T-helper 2 cell treated with Interferon-gamma antibody and Interleukin-4, amounts not matched to agents 5 μg/mL and 100 μg/mL, for 36 hours (primary cell): ENCODE measurements at places on chromosomes 6 and 20.

GRCh38 chr6:33430991-33431879, 11.4 kb downstream of the SYNGAP1 start:
- DNase-seq: peak; percentile 53

GRCh38 chr20:52137850-52138249, 53.7 kb downstream of the ZFP64 start:
- no peak for DNase-seq

- no peak for DNase-seq
Measured at GRCh38 chr20:53186635-53187034, 214.5 kb downstream of the TSHZ2 start.

DNA sequence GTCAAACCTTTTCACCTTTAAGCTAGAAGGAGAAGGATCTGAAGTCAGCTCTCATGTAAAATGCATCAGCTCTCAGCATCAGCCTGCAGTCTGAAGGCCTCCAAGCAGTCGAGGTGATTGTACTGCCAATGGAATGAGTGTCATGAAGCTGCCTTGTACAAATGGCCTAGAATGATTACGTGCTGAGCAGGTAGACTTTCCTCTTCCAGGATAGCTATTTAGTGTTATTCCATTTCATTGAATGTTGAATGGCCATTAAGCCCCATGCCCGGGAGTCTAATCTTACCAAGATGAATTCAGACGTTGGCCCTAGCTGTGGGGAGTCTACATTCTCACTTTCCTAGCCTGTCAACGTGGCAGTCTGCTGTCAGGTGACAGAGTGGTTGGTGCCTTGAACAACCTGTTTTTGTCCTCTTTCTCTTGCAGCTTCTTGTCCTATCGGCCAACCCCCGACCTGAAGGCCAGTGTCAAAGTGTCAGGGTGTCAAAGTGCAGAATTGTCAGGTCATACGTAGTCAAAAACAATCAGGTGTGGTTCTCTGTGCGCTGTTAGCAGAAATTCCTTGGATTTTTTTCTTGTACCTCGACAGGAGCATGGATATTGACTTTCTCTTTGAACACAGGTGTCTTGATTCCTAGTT, 95.2 kb upstream of the TIAM2 start:
- DNase-seq: no peak

- no peak for DNase-seq
Measured at GRCh38 chr20:31474097-31474436, 860 bp downstream of the DEFB124 start.

GRCh38 chr6:14732844-14733757, 512.8 kb upstream of the JARID2 start:
- DNase-seq: peak; percentile 83

DNA sequence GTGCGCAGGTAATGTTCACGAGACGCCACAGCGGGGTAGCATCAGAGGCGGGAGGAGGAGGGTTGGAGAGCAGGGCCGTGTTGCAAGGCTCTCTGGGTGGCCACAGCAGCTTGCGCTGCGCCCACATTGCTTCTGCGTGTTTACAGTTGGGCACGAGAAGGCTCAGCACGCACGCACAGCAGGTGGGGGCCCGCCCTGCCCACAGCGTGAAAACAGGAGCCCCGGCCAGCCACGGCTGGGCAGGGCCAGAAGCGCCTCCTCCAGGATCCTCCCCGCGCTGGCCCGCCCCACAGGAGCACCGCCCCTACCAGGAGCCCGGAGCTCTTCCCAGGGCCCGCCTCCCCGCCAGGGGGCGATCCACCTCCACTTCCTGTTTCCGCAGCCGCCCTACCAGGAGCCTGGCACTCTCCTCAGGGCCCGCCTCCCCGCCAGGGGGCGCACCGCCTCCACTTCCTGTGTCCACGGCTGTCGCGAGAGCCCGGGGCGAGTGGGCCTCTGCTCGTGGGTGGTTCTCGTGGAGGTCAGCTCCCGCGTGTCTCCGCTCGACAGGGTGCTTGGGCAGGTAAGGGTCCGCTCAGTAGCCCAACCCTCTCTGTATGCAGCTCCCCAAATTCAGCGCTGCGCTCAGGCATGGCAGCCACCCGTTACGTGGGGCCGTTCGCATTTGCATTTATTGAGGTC, at the start of gene FAM50B:
Gene FAM50B, plus strand, starts transcription at position 449 of the 681 bp plus-strand sequence. CDS start 439 bp downstream, outside the sequence.
- DNase-seq: peak; percentile 88

DNA sequence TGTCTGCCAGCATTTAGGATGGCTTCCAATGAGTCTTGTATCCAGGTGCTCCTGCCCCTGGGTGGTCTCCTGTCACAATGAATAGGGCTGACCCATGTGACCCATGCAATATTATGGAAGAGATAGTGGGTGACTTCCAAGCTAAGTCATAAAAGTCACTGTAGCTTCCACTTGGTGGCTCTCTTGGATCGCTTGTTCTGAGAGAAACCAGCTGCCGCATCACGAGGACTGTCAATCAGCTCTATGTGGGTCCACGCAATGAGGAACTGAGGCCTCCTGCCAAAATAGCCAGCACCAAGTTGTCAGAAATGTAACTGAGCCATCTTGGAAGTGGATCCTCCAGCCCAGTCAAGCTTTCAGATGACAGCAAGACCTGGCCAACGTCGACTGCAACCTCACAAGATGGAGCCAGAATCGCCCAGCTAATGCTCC, 14.9 kb upstream of the MATN4 start:
- DNase-seq: no peak

DNA sequence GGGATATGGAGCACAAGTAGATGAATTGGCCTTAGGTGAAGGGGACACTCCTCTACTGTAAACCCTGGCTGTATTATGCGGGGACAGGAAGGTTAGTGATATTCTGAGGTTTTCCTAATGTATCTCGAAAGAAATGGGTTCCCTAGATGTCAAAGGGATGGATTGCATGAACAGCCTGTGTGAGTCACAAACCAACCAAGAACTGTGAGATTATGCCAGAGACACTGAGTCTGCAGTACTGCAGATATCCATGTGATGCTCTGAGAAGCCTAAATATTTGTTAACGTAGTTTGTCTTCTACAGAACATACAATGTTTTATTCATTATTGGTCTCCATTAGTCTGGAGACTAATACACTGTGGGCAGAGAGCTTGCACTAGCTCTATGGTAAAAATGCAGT, 182.2 kb downstream of the AKAP7 start:
- no peak for DNase-seq

DNA sequence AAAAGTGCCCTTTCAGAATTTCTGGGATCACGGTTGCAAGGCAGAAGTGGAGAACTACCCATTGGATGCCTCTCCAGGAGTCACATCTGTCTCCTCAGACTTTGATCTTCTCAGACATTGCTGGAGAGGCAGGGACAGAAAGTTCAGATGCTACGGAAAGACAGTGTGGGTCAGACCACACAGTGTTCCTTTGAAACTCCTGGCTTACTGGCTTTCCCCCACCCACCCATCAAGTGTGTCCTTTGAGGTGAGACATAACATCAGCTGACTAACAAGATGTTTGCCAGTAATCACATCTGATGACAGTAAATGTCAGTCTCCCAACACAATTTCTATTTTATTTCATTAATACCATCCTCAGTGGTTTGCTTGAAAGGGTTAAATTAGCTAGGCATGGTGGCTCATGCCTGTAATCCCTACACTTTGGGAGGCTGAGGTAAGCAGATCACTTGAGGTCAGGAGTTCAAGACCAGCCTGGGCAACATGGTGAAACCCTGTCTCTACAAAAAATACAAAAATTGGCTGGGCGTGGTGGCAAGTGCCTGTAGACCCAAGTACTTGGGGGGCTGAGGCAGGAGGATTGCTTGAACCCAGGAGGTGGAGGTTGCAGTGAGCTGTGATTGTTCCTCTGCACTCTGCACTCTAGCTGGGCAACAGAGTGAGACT, 67.2 kb upstream of the SNX9 start:
- DNase-seq: peak; percentile 86

DNA sequence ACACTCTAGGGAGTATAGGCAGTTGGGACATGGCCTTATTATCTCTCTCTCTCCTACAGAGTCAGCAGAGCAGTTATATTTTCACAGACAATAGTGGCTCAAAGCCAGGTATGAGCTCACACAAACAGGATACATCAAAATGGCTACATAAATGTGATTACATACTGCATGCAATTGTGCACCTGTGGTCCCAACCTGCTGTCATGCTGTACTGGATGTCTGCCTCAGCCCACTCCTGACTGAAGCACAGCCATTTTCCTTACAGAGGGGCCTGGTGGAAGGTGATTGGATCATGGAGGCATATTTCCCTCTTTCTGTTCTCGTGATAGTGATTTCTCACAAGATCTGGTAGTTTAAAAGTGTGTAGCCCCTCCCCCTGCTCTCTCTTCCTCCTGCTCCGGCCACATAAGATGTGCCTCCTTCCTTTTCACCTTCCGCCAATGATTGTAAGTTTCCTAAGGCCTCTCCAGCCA, 37.0 kb upstream of the SAMHD1 start:
- no peak for DNase-seq

- DNase-seq: no peak
Measured at GRCh38 chr20:51280047-51280446, 257.1 kb upstream of the KCNG1 start.

DNA sequence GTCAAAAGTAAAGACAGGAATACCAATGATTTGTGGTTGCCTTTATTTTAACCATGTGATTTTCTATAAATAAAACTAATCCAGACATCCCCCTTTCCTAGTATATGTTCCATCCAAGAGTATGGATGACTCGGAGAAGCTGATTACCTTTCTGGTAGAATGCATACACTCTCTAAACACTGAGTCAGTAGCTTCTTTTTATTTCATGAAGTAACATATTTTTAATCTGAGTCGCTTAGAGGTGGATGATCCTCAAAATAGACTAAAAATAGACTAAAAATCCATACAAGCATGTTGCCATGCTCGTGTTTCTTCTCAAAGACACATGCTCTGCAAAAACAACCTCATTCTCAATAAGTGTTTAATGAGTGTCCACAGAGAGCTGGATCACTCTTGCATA, 263.7 kb downstream of the COL12A1 start:
- no peak for DNase-seq

- DNase-seq: no peak
Measured at GRCh38 chr6:41053041-41053440, at the start of gene APOBEC2. Gene APOBEC2, plus strand, starts transcription at chr6:41053202. Its CDS starts 146 bp downstream, at chr6:41053348.

- no peak for DNase-seq
Measured at GRCh38 chr6:127397729-127398630, 54.6 kb upstream of the ECHDC1 start.

DNA sequence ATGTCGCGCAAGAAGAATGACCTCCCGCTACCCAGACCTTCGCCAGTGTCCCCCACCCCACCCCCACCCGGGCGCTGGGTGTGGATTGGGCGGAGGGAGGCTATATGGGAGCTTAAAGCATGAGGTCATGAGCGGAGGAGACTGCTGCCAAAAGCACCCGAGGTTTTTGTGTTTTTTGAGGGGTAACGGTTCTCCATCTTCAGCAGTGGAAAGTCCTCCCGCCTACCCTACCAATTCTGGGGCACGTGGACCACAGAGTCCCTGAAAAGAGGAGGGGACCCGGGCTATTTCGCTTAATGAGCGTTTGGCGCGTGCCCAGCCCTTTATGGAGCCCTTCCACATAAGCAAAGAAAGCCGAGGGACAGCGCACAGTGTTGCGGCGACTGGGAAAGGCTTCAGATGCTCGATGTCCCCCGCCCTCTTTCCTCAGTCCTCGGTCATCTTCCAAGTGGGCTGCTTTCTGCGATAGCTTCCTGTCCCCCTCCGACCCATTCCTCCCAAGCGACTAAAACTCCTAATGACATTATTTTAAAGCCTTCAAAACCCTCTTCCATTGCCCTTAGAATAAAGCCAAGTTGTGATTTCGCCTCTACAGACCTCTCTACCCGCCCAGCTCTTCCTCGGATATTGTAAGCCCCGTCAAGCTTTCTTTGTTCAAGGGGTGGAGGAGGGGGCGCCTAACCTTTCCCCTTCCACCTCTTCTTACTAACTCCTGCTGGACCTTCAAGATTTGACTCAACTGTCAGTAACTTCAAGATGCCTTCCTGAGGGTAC, 2.1 kb upstream of the TRERF1 start:
- DNase-seq: no peak

DNA sequence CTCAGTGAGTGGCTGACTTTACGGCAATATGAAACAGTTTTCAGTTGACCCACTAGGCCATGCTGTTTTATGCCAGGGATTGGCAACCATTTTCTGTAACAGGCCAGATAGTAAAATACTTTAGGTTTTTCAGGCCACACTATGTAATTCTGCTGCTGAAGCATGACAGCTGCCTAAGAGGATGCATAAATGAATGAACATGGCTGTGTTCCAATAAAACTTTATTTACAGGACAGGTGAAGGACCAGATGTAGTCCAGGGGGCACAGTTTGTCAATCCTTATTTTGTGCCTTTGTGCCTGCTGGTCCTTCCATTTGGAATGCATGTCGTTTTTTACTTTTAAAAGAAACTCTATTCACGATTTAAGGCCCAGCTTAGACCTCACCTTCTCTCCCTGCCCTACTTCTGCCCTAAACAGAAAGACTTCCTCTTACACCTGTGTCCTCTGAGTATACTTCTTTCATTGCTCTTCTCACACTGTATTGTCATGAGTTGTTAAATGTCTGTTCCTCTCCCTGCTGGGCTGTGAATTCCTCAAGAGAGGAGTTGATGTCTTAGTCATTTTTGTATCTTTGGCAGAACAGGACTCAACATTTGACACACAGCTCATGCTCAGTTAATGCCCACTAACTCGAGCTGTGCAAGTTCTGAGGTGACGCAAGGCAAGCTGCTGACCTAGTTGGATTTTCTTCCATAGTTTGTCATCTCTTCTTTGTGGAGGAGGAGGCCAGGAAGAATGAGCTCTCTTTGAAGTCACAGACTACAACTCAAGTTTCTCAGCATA, 90.1 kb upstream of the MAP7 start:
- DNase-seq: no peak

GRCh38 chr6:154249499-154250298, 106.9 kb downstream of the IPCEF1 start:
- DNase-seq: peak; percentile 29

DNA sequence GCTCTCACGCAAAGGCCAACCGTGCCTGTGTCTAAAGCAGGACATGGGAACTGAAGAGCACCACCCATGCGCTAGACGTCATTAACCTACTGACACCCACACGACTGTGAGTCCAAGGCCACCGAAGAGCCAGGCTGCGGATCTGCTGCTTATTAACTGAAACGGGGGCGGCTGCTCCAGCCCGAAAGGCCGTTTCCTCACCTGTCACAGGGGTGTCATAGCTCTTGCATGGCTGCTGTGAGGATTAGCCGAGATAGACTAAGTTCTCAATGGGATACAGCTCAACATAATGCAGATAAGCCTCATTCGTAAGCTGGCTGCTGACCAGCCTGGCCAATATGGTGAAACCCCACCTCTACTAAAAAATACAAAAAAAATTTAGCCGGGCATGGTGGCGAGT, 26.7 kb downstream of the OVOL2 start:
- DNase-seq: no peak

DNA sequence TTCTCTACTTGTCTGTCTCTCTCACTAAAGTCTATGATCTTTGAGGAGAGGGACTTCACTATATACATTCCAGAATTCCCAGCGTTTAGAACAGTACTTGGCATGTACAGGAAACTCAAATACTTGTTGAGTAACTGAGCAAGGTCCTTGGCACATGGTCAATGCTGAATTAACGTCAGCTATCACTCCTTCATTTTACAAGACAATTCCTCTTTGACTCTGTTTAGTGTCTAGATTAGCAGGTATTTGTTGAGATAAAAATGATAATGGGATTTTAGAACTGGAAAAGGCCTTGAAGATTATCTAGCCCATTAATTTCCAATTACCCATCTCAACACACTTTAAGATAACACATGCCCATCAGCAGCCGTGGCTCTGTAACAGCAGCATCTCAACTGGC, 6.6 kb upstream of the GUCA1B start:
- no peak for DNase-seq
